Upper lobe of left lung (tissue), 6 donors: ENCODE measurements at places on chromosomes 7 and 10. TPM values are rescaled to one million over a fixed set of nuclear protein-coding genes. Genes with fewer than 3 reads are reported as not detected.

The CD36 gene
- total RNA-seq, result 103 TPM

The MET gene
- 54.0 TPM for total RNA-seq

The CPA4 gene
- not detected for total RNA-seq

DNA sequence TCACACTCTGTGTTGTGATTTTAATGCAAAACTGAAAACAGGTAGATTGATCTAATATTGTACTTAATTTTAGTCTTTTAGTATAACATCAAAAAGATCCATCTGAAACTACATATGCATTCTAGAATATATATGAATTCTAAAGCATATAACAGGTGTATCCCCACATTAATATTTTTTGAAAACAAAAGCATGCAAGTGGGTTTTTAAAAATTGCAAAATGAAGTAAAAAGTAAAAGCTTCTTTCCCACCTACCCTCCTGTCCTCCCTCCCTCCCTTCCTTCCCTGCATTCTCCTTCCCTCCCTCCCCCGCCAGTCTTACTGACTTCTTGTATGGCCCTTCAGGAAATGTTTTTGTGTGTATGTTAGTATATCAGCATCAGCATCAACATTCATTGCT lies 14.6 kb upstream of the STMP1 start:
- no peak overlapping the region for H3K27ac ChIP-seq
- no peak for DNase-seq
- H3K36me3 ChIP-seq, result peaks cover 36% of the 10 kb centered on the region

The PRKG1 gene
- total RNA-seq, result 29.6 TPM

The ZNF467 gene
- total RNA-seq, result 8.2 TPM

The ZNF33A gene
- total RNA-seq, result 20.0 TPM

DNA sequence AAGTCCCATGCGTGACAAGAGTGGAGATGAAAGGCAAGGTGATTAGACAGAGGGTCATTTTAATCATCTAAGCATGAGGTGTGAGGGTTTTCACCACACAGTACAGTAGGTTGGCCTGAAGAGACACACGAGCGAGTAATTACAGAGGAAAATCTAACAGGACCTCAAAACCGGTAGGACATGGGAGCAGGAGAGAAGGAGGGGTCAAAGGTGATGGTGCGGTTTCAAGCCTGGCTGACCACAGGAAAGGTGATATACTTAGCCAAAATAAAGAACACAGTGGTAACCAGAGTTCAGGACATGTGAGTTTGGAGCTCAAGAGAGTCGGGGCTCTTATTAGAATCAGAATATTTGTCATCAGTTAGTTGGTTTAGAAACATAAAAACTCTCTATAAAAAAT lies 20.0 kb downstream of the GLI3 start:
- H3K27me3 ChIP-seq, result no peaks in the 10 kb centered on the region
- no peak overlapping the region for H3K27ac ChIP-seq
- peaks cover 3% of the 10 kb centered on the region for H3K36me3 ChIP-seq
- no peaks in the 10 kb centered on the region for H3K4me1 ChIP-seq
- no peak overlapping the region for H3K4me3 ChIP-seq

The MXI1 gene
- 36.8 TPM for total RNA-seq

The INA gene
- not detected for total RNA-seq

The PPP1R17 gene
- not detected for total RNA-seq

GRCh38 chr7:12303495-12303894 lies 92.4 kb downstream of the TMEM106B start:
- H3K4me1 ChIP-seq, result no peaks in the 10 kb centered on the region
- no peaks in the 10 kb centered on the region for H3K36me3 ChIP-seq
- no peaks in the 10 kb centered on the region for H3K27me3 ChIP-seq
- H3K4me3 ChIP-seq, result no peak overlapping the region
- DNase-seq, result no peak
- H3K27ac ChIP-seq, result no peak overlapping the region

DNA sequence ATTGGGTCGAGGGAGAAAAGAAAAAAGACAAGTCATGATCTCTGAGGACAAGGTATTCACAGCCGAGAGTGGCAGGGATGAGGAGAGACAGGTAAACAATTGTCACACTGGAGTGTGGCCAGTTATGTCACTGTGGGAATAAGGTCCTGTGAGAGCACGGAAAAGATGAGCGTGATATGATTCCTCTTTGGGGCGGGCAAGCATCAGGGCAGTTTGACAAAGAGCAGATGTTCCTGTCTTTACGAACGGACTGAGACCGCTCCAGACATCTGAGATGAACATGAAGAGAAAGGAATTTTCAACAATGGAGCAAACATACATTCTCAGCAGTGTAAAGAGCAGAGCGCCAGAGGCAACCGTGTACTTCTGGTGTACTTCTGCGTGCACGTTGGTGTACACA lies 278.1 kb downstream of the DPP6 start:
- H3K36me3 ChIP-seq, result no peaks in the 10 kb centered on the region
- no peak overlapping the region for H3K27ac ChIP-seq
- H3K4me1 ChIP-seq, result no peaks in the 10 kb centered on the region

GRCh38 chr7:1024876-1025742 lies 19.2 kb upstream of the GPR146 start:
- DNase-seq, result peak; percentile 55
- no peak overlapping the region for H3K4me3 ChIP-seq
- H3K36me3 ChIP-seq, result peaks cover 22% of the 10 kb centered on the region
- no peaks in the 10 kb centered on the region for H3K27me3 ChIP-seq
- peaks cover 31% of the 10 kb centered on the region for H3K4me1 ChIP-seq

The ZP3 gene
- 0.76 TPM for total RNA-seq

The PNLIPRP3 gene
- total RNA-seq, result not detected

GRCh38 chr7:2659556-2660358 lies 28.0 kb downstream of the TTYH3 start:
- no peaks in the 10 kb centered on the region for H3K27me3 ChIP-seq
- no peak overlapping the region for H3K4me3 ChIP-seq
- DNase-seq, result peak; percentile 78
- no peak overlapping the region for H3K27ac ChIP-seq
- H3K36me3 ChIP-seq, result no peaks in the 10 kb centered on the region

The SPDYE8 gene
- not detected for total RNA-seq

The SLC13A4 gene
- total RNA-seq, result not detected

DNA sequence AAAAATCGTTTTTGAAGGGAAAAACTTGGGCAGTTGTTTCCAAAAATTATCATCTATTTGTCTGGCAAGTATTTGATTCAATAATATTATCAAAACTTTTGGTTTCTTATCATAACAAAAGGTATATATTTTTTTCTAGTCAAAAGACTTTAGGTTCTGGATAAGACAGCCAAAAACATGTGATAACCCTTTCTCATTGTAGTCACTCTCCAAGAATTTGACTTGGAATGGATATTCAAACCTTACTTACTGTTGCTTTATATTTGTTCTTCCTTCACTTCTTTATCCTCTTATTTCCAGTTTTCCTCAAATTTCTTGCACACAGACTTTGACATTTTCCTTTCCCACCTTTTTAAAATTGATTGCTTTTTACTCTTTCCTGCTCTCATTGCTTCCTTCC lies 140.9 kb upstream of the FAM3C start:
- H3K27me3 ChIP-seq, result no peaks in the 10 kb centered on the region
- DNase-seq, result no peak
- no peak overlapping the region for H3K27ac ChIP-seq
- H3K4me3 ChIP-seq, result no peak overlapping the region
- no peaks in the 10 kb centered on the region for H3K36me3 ChIP-seq

The EEPD1 gene
- 11.1 TPM for total RNA-seq

GRCh38 chr10:82392533-82392932 lies 517.5 kb downstream of the NRG3 start:
- no peak overlapping the region for H3K27ac ChIP-seq
- H3K4me1 ChIP-seq, result no peaks in the 10 kb centered on the region
- no peaks in the 10 kb centered on the region for H3K36me3 ChIP-seq
- no peaks in the 10 kb centered on the region for H3K27me3 ChIP-seq
- no peak overlapping the region for H3K4me3 ChIP-seq
- no peak for DNase-seq

The LBX1 gene
- not detected for total RNA-seq

The CALML3 gene
- total RNA-seq, result not detected

DNA sequence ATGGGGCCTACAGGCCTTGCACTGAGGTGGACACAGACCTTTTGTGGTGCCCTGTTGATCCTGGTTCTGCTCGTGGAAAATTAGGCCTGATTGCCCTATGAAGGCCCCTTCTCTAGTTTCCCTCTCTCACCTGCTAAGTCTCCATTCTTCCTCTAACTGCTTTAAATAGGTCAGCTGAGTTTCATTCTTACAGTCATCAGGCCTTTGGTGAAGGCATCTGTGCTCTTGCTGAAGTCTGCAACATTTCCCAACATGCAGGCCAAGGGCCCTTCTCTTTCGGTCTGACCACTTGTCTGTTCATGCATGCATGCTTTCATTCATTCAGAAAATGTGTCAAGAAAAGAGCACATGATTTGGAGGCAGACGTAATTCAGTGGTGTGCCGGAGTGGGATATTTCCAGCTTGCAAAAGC lies 244.0 kb downstream of the BUB3 start:
- H3K36me3 ChIP-seq, result no peaks in the 10 kb centered on the region
- DNase-seq, result no peak
- no peaks in the 10 kb centered on the region for H3K4me1 ChIP-seq
- no peaks in the 10 kb centered on the region for H3K27me3 ChIP-seq

DNA sequence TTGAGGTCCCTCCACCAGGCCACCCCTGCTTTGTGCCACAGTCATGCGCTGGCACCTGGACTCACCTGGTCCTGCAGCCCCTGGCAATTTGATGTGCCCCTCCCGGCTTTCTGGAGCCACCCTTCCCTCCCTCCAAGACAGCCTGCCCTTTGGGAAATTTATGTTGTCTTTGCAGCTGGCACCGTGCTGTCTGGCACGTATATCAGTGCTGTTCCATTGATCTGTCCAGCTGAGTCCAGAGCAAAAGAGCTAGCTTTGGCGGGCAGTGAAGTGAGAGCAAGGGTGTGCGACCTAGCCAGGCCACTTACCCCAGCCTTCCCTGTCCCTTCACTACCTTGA lies 5.7 kb downstream of the RARRES2 start:
- no peak overlapping the region for H3K4me3 ChIP-seq
- H3K27ac ChIP-seq, result peak overlapping the region; percentile 61
- H3K36me3 ChIP-seq, result no peaks in the 10 kb centered on the region
- no peaks in the 10 kb centered on the region for H3K27me3 ChIP-seq

GRCh38 chr10:62541811-62542210 lies 167.6 kb downstream of the ZNF365 start:
- H3K4me3 ChIP-seq, result no peak overlapping the region
- no peak overlapping the region for H3K27ac ChIP-seq
- DNase-seq, result peak; percentile 59
- H3K36me3 ChIP-seq, result no peaks in the 10 kb centered on the region
- no peaks in the 10 kb centered on the region for H3K27me3 ChIP-seq

DNA sequence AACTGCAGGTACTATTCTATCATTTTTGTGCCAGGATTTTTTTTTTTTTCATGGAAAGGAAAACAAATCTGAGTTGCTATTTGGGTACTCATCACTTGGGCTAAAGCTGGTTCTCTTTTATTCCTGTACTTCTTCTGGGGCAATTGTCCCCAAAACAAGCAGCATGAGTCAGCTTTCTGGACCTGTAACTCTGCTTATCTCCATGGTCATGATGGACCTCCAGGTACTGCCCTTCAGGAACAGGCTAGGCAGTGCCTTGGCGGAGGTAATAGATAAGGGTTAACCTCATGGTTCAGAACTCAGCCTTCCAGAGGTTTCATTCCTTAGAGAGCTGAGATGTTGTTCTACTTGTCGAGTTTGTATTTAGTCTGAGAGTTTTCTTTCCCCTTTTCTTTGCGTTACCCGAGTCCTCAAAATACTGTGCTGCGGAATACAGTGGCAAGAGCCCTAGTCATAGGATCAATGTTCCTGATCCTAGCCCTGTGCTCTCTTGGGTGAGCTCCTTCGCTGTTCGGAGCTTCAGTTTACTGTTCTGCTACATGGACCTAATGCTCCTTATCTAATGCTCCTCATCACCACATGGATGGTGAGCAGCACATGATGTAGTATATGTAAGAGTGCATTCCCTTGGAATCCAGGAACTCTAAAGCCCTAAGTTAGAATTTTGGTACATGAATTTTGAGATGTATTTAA lies 74.6 kb downstream of the LRGUK start:
- no peak overlapping the region for H3K4me3 ChIP-seq
- no peak overlapping the region for H3K27ac ChIP-seq
- no peak for DNase-seq
- no peaks in the 10 kb centered on the region for H3K27me3 ChIP-seq
- no peaks in the 10 kb centered on the region for H3K4me1 ChIP-seq

The GRID2IP gene
- 0.63 TPM for total RNA-seq

- no peaks in the 10 kb centered on the region for H3K36me3 ChIP-seq
- no peak overlapping the region for H3K4me3 ChIP-seq
- no peak for DNase-seq
- H3K27me3 ChIP-seq, result no peaks in the 10 kb centered on the region
Measured at GRCh38 chr7:70838292-70838907, 293.5 kb upstream of the GALNT17 start.

GRCh38 chr7:82164813-82165212 lies 278.8 kb downstream of the CACNA2D1 start:
- H3K27me3 ChIP-seq, result no peaks in the 10 kb centered on the region
- no peak overlapping the region for H3K4me3 ChIP-seq
- no peaks in the 10 kb centered on the region for H3K36me3 ChIP-seq
- H3K4me1 ChIP-seq, result no peaks in the 10 kb centered on the region
- DNase-seq, result no peak

DNA sequence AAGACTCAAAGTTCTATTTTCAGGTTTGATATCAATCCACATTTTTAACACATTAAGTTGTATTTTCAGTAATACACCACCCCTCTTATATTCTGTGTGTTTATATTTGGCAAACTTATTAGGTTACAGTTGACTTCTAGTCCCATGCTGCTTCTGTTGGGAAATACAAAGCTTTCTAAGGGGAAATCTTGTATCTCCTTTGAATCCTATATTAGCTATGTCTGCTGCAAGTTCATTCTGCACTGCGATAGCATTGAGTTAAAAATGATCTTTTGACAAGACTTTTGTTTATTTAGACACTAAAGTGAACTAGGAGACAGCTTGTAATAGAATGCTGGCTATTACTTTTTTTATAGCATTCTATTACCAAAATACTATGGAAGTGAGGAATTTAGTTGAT lies 625.1 kb upstream of the ANKRD30A start:
- H3K4me3 ChIP-seq, result no peak overlapping the region
- H3K36me3 ChIP-seq, result no peaks in the 10 kb centered on the region
- H3K27me3 ChIP-seq, result no peaks in the 10 kb centered on the region

- no peaks in the 10 kb centered on the region for H3K36me3 ChIP-seq
- DNase-seq, result no peak
- H3K27ac ChIP-seq, result no peak overlapping the region
- no peaks in the 10 kb centered on the region for H3K4me1 ChIP-seq
- H3K27me3 ChIP-seq, result no peaks in the 10 kb centered on the region
- no peak overlapping the region for H3K4me3 ChIP-seq
Measured at GRCh38 chr10:96625173-96625572, 38.4 kb upstream of the TM9SF3 start.

DNA sequence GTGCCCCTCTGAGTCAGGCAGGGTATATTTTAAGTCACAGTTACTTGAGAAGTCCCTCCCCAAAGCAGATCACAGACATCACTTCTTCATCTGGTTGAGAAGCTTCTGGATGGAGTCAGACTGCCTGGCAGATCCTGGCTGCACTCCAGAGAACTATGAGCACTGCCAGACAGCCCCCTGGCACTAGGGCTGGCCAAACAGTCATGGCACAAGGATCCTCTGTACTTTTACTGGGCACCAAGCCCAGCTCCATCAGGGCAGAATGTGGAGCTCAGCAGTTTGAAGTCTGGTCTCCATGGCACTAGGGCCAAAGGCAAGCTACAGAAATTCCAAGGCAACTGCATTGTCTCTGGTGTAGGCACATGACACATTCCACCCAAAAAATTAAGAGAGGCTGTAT lies 162.1 kb downstream of the NRG3 start:
- H3K4me1 ChIP-seq, result no peaks in the 10 kb centered on the region
- no peak for DNase-seq
- no peak overlapping the region for H3K4me3 ChIP-seq
- H3K27me3 ChIP-seq, result no peaks in the 10 kb centered on the region
- H3K27ac ChIP-seq, result no peak overlapping the region
- no peaks in the 10 kb centered on the region for H3K36me3 ChIP-seq

The MMD2 gene
- total RNA-seq, result not detected
